ENCODE measurements at places on chromosomes 6 and 20.

DNA sequence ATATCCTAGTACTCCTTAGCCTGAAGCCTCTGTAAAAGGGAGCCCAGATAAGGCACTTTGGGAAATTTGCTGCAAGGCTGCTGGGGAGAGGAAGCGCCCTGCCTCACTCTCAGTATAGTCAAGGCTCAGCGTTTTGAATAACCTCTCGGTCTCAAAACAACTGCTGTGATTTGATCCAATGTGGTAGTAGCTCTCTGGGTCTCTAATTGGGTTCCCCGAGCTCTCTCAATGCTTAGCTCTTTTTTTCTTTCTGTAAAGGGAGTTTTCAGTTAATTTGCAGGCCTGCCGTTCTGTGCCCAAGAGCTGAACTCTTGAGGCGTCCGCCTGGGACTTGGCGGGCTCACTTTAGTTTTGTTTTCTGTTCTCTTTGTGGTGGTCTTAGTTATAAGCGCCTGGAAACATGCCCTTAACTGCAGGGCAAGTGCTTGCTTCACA is 41.2 kb downstream of the ZHX3 start:
- DNase-seq = no peak

DNA sequence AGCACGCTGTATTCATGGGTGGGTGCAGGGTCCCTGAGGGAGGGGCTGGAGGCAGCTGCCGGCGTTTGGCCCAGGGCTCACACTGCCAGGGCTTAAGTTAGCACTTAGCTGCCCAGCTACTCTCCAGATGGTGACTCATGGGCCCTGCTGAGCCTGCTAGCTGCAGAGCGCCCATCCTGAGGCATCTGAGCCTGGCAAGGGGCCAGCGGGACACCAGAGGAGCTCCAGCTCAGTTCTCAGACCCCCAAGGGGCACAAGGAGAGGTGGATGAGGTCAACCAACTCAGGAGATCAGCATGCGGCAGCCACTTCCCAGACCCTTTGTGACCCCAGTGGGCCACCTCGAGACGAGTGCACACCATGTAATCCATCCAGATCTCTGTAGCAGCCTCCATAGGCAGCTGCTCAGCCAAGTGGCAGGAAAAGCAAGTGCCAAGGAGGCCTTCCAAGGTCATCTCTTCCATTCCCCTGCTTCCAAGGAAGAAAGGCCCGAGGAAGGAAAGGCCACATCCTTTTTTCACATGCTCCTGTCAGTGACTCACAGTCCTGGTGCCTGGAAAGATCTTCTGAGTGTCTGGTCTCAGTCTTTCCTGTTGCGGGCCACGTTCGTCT is 35.3 kb downstream of the FOXP4 start:
- peak; percentile 93 for DNase-seq

DNA sequence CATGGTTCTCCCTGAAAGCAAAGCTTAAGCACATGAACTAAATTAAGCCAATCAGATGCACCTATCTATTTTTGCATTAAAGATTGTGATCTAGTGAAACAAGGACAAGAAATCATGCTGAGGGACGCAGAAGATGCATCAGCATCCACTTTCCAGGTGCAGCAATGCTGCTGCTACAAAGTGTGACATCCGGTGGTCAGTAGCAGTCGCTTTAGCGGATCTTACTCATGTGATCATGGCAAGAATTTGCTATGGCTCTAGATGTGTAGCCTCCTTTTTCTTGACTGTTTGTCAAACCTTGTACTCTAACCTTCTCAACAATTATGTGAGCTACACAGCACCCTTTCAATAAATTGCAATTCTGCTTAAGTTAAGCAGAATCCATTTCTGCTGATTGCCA is 126.8 kb upstream of the SMLR1 start:
- DNase-seq = no peak

DNA sequence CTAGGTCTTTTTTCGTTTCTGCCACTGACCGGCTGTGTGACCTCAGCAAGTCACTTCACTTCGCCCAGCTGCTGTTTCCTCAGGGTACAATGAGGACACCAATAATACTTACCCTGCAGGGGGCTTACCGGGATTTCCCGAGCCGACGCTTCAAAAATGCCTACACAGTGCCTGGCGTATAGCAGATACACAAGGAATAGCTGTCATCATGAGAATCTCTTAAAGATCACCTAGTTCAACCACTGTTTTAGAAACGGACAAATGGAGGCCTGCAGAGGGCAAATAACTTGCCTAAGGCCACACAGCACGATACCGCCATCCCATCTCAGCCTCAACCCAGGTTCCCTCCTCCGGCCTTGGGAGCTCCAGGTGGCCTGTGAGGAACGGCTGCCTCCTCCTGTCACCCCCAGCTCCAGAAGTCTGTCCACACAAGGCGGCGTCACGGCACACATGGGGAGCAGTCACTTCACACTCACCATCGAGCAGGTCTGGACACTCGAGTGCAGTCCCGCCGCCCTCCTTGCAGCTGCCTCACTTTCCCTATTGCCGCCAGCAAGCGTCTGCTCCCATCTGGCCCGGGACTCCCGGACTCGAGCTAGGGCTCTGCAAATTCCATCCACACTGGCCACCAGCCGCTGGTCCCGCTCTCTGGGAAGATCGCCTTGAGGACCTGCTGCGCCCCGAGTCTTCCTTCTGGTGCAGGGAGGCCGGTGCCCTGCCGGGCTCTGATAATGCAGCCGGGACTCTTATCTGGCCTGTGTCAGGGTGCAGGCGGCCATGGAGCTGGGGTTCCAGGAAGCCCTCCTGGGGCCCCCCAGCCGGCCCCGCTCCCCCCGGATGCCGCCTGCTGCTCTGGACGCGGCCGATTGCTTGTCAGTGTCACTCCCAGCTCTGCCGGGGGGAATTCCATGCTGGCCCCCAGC is at the start of gene RIPOR3:
Gene RIPOR3, minus strand, starts transcription at position 893 of the 923 bp plus-strand sequence. Its CDS starts 414 bp downstream, at position 479.
- peak; percentile 23 for DNase-seq

DNA sequence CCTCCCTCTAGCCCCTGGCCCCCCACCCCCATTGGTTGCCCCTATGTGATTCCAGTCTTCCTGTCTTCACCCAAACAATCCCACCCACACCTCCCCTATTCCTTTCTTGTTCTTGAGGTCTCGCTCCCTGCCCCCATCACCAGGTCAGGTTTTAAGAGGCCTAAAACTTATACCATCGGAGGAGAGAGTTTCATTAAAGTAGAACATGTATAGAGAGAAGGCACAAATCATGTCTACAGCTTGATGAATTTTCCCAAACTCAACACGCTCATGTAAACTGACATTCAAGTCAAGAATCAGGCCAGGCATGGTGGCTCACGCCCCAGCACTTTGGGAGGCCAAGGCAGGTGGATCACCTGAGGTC is 44.5 kb downstream of the TGM2 start:
- no peak for DNase-seq

DNA sequence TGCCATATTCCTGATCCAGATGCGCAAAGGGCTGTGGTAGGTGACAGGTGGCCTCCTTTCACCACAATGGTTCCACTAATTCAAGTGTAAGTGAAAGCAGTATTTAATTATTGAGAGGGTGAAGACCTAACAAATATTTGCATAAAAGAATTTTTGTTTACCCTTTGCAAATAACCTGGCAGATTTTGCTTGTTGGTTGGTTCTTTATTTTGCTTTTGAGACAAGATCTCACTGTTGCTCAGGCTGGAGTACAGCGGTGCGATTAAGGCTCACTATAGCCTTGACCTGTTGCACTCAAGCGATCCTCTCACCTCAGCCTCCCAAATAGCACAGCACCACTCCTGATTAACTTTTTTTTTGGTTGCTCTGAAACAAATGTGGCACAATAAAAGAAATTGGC is 49.2 kb downstream of the PCNA start:
- no peak for DNase-seq

Measured in kidney tubule cell (primary cell).